Cortex of kidney (tissue), 1 donor: ENCODE measurements at places on chromosomes 5 and 9.

DNA sequence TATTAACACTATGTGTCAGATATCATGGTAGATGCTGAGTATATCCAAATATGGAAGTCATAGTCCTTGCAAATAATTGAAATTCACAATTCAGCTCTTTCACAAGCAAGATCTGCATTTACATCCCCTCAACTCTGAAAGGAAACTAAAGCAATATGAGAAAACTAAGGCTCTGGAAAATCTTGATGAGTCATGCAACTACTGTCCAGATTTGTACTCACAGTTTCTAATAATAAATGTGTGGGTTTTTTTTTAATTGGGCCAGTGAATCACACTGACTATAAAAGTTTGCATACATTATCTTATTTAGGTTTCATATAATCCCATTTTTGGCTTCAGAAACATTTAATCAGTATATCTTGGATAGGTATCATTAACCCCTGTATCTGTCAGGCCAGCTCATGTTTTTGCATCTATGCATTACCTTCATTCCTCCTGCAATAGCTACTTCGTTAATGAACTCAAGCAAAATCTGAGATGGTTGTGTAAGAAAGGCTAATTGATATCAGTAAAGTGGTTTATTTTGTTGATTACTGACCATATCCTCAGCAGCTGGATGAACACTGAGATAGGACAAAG is 58.7 kb upstream of the PRR16 start:
- no peak for DNase-seq

GRCh38 chr9:108811944-108812343 is 43.8 kb downstream of the ACTL7B start:
- no peak for DNase-seq

- no peak for DNase-seq
Measured at GRCh38 chr9:102101723-102102122, 363.3 kb upstream of the GRIN3A start.

DNA sequence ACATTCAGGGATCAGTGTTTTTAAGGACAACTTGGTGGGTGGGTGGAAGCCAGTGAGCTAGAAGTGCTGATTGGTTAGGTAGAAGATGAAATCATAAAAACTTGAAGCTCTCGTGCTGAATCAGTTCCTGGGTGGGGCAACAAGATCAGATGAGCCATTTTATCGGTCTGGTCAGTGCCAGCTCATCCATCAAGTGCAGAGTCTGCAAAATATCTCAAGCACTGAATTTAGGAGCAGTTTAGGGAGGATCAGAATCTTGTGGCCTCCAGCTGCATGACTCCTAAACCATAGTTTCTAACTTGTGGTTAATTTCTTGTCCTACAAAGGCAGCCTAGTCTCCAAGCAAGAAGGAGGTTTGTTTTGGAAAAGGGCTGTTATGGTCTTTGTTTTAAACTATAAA is 166.4 kb downstream of the FAM170A start:
- no peak for DNase-seq

DNA sequence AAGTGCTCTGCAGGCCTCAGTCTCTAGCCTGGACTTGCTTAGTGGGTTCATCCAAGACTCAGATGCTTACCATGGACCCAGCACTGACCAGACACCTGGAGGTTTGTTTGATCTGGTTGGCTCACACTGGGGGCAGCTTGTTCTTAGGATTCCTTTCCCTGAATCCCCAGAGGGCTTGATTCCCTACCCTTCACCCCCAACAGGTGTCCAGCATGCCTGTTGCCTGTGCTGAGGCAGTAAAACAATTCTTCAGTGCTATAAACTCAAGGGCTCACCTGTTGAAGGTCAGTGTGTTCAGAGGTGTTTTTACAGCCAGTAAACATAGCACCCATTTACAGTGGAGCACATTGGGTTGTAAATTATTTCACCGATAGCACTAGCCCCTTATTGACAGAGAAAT is 123.8 kb upstream of the KLF4 start:
- DNase-seq = no peak

- no peak for DNase-seq
Measured at GRCh38 chr9:88775559-88775958, 215.7 kb upstream of the S1PR3 start.

GRCh38 chr5:144484124-144484897 is 313.6 kb downstream of the KCTD16 start:
- no peak for DNase-seq

GRCh38 chr5:174735498-174736330 is 11.3 kb downstream of the MSX2 start:
- no peak for DNase-seq

DNA sequence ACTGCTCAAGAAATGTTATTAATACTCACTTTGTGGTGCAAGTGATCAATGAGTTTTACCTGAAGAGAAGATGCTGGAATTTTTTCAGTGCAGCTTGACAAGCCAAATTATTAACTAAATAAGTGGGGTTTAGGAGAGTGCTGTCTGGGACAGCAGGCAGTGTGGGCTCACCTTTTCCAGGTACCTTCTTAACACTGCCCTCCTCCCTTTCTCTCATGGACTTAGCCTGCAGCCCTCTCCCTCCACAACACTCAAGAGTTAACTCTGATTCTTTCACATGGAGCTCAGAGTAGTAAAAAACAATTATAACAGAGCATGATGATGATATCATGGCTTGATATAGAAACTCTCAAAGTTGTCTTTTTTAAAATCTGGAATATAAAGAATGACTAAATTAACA is 404.8 kb upstream of the SLC30A5 start:
- no peak for DNase-seq

DNA sequence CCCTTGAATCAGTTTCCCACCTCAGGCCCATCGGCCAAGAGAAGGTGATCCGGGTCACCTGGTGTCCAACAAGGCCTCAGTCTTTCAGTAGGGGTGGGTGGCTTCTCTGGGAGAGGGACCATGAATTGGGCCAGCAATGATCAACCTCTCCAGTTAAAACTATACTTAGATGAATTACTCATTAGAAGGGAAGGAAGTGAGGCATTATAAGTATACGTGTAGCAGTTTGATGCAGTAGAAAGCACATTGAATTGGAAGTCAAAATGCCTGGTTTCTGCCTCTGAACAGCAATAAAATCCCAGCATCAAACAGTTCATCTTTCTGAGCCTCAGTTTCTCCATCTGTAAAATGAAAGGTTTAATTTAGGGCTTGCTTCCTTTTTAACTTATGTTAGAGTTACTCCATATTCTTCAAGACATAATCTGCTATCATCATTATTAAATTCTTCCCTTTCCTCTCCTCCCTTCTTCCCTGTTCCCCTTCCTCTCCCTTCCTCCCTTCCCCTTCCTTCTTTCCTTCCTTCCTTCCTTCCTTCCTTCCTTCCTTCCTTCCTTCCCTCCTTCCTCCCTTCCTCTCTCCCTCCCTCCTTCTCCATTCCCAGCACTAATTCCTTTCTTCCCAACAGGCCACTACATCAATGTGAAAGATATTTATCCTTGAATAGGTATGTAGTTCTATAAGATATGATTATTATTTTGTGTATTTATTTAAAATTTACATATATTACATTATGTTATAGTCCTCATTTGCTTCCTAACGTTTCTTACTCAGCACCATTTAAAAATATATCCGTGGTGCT is 18.6 kb upstream of the TMEM174 start:
- no peak for DNase-seq

DNA sequence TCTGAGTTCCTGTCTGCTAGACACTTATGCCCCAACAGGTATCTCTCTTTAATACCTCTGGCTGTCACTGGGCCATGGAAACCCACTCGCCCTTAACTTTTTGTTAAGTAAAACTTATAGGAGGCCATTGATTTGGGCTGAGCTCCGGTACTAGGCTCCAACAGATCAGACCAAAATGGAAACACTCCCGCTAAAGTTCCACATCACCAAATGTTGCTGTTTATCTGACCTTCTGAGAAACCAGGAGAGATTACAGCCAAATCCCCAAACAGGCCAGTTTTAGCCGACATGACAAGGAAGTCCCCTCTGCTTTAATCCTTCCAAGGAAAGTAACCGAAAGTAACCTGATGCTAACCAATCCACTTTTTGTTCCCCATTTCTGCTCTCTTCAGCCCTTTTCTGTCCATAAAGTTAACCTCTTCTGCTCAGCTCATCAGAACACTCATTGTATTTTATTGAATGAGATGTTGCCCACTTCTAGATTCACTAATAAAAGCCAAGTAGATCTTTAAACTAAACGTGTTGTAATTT is 115.2 kb upstream of the LHFPL2 start:
- no peak for DNase-seq
